ENCODE measurements at places on chromosomes 7 and 10.

GRCh38 chr10:77388571-77389100 lies 249.0 kb downstream of the KCNMA1 start:
- no peak for DNase-seq

DNA sequence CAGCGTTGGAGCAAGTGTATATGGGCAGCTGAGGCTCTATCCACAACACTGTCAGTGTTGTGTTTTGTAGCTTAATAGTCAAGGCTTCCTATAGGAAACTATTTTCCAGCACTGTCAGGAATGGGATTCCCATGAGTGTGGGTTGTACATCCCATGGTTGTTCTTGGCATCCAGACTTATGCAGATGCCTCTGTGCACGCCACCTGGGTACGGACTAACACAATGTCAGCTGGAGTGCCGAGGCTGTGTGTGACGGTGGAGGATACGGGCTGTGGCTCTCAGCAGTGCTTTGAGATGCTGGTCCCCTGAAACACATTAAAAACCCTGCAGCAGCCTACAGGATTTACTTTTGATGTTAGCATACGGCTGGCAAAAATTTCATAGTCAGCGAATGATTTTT lies 350.0 kb downstream of the ACTR3B start:
- DNase-seq, result no peak

DNA sequence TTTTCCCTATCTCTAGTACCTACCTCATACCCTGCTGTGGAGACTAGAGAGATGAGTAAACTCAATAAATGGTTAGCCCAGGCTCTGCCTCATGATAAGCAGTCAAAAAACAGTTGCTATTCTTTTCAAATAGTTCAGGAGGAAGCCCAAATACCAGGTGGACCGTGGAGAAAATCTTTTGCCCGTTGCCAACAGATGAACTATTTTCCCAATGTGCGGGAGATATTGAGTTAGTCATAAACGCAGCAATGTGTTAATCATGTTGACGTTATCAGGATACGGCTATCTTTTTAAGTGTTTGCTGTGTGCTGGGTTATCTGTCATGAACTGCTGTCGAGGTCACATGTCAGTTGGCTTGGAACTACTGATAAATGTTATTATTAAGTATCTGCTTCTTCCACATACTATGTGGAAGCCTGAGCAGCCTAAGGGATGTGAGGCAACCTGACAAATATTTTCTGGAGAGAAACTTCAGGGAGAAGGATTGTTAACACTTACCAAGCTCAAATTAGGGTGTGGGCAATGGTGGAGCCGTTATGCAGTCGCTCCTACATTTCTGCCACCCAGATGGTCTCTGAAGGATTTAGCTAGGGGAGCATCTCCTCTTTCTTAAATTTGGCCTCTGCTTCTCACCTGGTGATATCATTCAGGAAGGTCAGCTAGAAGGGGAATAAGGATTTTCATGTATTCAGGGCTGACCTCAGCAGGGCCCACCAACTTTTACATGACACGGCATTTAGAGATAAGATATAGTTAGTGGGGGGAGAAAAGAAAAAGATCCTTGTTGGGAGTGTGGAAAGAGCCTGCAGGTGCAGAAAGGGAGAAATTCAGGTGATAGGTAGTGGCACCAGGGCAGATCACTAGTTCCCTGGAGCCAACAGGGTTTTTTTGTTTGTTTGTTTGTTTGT lies 33.5 kb upstream of the SLC26A3 start:
- DNase-seq, result no peak

DNA sequence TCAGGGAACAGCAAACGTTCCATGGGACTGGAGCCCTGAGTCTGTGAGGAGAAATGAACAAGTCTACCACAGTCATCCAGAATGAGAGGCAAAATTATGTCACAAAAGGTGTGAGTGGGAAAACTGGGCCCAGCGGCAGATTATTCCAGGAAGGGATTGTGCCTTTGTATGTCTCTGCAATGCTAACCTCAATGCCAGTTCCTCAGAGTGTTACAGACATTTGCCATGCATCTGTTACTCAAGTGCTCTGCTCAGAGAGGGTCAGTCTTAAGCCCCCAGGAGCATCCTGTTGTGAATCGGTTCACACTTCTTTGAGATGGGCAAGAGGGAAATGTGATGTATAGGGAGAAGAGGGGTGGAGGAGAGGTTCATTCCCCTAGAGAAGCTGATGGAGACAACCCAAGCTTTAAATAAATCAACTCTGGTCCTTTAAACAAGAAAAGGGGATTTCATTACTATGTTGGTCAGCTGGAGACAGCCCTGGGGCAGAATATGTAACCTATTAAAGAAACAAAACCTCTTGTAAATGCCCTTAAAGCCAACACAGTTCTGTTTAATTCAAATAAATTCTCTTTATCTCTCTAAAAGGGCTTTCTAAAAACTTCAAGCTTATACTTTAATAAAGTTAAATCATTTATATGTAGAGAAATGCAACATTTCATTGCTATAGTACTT lies 85.9 kb upstream of the GRB10 start:
- no peak for DNase-seq

DNA sequence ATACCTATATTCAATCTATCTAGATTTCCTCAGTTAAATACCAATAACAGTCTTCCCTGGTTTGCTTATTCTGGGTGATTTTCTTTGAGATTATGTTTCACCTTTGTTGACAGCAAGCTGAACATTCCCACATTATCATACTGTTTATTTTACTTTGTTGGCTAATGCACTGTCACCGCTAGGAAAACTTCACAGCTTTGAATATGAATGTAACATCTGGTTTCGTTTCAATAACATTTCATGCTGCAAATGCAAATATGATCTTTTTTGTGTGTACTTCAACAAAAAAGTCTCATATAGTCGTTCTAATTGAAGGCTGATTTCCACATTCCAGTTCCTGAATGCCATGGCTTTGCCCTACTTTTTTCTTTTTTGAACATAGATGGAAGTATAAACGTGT lies 946.3 kb upstream of the GHITM start:
- no peak for DNase-seq

- no peak for DNase-seq
Measured at GRCh38 chr10:22611425-22612115, 102.8 kb downstream of the PIP4K2A start.

DNA sequence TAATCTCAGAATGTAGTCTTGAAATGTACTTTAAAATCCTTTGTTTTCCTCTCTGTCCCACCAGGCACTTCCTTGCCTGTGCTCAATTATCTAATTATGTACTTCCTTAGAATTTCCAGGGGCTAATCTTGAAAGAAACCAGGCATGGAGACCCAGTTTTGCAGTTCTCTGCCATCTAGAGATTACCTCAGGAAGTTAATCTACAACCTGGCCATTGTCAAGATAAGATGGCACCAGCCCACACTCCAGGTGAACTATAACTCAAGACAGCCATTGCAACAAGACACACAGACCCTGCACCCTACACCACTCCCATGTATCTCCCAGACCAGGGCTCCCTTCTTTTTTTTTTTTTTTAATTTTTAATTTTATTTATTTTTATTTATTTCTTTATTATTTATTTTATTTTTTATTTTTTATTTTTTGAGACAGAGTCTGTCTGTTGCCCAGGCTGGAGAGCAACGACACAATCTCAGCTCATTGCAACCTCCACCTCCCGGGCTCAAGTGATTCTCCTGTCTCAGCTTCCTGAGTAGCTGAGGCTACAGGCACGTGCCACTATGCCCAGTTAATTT lies 85.9 kb upstream of the TRIM24 start:
- DNase-seq, result no peak

Measured in AG20443 (cell line).